ENCODE measurements at places on chromosomes 7 and 10. TPM values are rescaled to one million over a fixed set of nuclear protein-coding genes. Genes with fewer than 3 reads are reported as not detected.

GNAT3 gene
- not detected for total RNA-seq

GIMAP6 gene
- 14.9 TPM for total RNA-seq

TECPR1 gene
- 85.9 TPM for total RNA-seq

MAP3K8 gene
- 28.9 TPM for total RNA-seq

MMP21 gene
- 0.34 TPM for total RNA-seq

IGF2BP3 gene
- total RNA-seq: not detected

SPDYE6 gene
- total RNA-seq: not detected

PDZD7 gene
- total RNA-seq: 3.1 TPM

LIPK gene
- total RNA-seq: not detected

CNPY1 gene
- not detected for total RNA-seq
